ENCODE measurements at places on chromosomes 13 and 19.

DNA sequence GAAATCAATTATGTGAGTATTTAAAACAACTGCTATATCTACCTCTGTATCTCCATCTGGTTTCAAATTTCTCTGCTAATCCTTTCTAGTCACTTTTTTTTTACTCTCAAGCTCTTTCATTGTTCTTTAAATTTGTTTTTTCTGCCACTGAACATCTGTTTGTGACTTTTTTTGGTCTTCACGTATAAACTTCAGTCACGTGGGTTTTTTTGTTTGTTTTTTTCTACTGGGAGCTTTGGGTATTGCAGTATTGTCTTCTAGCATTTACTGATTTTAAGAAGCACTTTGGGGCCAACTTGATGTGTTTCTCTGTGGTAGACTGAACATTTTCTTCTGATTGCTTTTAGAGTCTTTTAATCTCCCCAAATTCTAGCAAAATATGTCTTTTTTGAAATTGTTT lies 262.6 kb upstream of the RXFP2 start:
- no peak for DNase-seq

DNA sequence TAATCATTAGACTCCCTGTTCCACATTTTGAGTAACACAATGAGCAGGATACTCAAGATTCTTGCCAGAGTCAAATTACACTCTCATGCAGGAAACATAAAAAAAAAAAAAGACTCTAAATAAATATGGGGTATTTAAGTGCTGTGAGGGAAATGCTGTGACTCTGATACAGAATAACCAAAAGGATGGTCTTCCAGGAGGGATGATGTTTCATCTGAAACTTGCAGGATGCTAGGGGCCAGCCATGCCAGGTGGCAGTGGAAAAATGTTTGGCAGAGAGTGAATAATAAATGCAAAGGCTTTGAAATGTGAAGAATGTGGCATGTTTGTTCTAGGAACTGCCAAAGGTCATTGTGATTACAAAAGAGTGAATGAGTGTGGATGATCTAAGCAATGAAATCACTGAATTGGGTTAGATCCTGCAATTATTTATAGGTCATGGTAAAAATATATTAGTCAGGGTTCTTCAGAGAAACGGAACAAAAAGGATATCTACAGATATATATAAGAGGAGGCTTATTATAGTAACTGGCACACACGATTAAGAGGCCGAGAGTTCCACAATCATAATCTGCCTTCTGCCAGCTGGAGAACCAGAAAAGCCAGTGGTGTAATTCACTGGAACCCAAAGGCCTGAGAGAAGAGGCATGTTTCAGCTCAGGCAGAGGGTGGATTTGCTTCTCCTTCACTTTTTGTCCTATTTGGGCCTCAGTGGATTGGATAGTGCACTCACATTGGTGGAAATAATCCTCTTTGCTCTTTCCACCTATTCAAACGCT lies 1832.8 kb upstream of the MIR17HG start:
- no peak for DNase-seq

DNA sequence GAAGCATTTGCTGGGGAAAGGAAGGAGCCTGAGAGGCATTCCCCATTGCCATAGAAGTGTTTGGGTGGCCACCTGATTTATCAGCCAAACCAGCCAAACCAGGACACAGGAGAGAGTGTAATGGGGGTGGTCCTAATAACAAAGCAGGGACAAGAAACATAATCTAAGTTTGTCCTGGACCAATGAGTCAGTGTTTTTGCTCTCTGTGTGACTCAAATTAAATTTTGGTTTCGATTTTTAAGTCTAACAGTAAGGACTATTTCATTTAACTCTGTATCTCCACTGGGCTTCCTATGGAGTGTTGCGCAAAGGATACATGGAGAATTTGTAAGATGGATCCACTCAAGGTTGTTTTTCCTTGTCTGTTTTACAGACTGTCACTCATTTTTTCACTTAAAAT lies 19.5 kb upstream of the TRPC4 start:
- no peak for DNase-seq

DNA sequence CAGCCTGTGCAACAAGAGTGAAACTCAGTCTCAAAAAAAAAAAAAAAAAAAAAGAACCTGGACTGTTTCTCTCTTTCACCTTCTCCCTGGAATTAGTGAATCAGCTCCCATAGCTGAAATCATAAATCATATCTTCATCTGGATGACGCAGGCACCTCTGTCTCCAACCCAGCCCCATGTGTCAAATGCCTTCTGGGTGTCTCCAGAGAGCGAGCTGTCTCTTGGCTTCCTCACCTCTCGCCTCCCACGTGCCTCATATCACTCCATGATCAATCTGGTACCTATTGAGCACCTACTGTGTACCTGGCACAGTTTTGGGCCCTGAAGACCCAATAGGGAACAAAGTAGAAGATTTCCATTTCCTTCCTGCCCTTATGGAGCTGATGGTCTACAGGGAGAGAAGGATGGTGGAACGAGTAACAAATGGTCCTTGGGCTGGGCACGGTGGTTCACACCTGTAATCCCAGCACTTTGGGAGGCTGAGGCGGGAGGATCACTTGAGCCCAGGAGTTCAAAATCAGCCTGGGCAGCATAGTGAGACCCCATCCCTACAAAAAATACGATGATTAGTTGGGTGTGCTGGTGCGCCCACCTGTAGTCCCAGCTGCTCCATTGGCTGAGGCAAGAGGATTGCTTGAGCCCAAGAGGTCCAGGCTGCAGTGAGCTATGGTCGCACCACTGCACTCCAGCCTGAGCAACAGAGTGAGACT lies 2.5 kb downstream of the HSD11B1L start:
- DNase-seq: no peak

- DNase-seq: no peak
Measured at GRCh38 chr13:27954406-27954851, 14.7 kb downstream of the CDX2 start.

DNA sequence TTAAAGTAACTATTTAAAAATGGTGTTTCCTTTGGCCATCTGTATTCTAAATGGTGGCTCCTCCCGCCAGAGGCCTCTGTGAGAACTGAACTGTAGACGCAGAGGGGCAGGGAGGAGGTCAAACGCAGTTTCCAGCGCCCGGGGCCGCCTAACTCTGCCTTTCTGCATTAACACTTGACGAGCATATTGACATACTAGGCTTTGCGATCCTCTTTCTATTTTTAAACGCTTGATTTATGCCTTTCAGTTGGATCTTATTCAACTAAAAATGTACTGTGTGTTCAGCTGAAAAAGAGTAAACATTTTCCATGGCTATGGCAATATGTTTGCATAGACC lies 74.7 kb downstream of the SPACA7 start:
- DNase-seq: no peak
